Left forelimb (tissue), 1 donor: ENCODE measurements at places on chromosomes 5 and 9.
A peak's percentile ranks its signal among the peaks of the same experiment; 100 is the strongest.

- no peak for DNase-seq
Observed at GRCh38 chr5:171474230-171474813, 54.9 kb downstream of the FGF18 start.

DNA sequence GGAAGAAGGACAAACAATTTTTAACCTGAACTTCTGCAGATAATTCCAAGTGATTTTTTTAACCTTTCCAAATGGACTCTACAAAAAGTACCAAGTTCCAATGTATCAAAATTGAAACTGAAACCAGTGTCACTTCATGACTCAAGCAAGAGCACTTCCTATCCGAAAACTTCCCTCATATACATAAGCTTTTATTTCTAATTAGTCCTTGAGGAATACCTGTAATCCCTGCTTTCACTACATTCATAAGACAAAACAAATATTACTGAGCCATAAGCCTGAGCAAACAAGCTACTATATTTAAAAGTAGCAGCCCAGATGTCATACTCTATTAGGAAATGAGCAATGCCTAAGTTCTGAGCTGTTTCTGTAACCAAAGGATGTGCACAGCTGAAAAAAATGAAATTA, 224.4 kb downstream of the EBF1 start:
- no peak for DNase-seq

- DNase-seq = no peak
Observed at GRCh38 chr5:38151878-38152277, 106.5 kb upstream of the EGFLAM start.

GRCh38 chr9:106880863-106881262, 17.9 kb downstream of the ZNF462 start:
- no peak for DNase-seq

DNA sequence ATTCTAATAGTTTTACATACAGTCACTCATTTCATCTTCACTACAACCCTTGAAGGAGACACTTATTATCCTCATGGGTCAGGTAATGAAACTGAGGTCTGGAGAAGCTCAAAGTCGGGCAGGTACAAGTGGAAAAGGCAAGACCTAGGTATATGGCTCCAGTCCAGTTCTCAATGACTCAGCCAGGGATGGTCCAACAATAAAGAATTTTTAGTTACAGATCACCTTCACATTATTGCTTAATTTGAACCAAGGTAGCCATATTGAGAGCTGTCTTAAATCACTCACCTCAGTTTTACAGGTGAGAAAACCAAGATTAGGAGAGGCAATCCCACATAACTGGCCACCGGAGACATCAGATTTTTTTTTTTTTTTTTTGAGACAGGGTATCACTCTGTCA, 55.4 kb downstream of the PTPN3 start:
- DNase-seq = no peak

GRCh38 chr5:101244621-101245020, 341.5 kb upstream of the ST8SIA4 start:
- no peak for DNase-seq

DNA sequence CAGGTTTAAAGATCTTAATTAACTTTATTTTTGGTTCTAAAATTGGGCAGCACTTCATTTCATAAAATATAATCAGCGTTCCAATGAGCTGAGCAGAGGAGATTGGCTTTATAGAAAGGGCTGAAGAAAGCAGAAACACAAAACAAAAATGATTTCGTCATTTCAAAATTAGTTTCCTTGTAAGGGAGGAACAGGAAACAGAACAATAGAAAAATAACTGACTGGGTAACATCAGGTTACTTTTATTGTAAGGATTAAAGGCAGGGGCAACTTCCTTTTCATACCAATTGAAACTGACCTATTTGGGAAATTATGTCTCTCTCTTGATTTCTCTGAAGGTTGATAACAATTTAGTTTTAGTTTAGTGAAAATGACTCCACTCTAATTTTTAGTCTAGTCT, 157.1 kb downstream of the ATP10B start:
- DNase-seq = no peak

- DNase-seq = no peak
Observed at GRCh38 chr9:79806086-79806485, 234.3 kb downstream of the TLE4 start.

GRCh38 chr5:9782826-9783560, 152.8 kb upstream of the TAS2R1 start:
- DNase-seq = no peak

- DNase-seq = no peak
Observed at GRCh38 chr9:77910194-77910621, 121.4 kb downstream of the GNAQ start.

GRCh38 chr9:129273136-129273895, 95.3 kb upstream of the IER5L start:
- peak; percentile 34 for DNase-seq

GRCh38 chr5:10599862-10600284, 36.0 kb downstream of the ANKRD33B start:
- no peak for DNase-seq
